Lower leg skin (tissue), 4 donors: ENCODE measurements at places on chromosomes 7 and 10. TPM values are rescaled to one million over a fixed set of nuclear protein-coding genes. Genes with fewer than 3 reads are reported as not detected.

Gene GARIN1A
- total RNA-seq, result 0.71 TPM

Gene TMEM26
- not detected for total RNA-seq

Gene LIPA
- 22.8 TPM for total RNA-seq

GRCh38 chr7:11171569-11172192, 198.0 kb downstream of the PHF14 start:
- no peak for DNase-seq

DNA sequence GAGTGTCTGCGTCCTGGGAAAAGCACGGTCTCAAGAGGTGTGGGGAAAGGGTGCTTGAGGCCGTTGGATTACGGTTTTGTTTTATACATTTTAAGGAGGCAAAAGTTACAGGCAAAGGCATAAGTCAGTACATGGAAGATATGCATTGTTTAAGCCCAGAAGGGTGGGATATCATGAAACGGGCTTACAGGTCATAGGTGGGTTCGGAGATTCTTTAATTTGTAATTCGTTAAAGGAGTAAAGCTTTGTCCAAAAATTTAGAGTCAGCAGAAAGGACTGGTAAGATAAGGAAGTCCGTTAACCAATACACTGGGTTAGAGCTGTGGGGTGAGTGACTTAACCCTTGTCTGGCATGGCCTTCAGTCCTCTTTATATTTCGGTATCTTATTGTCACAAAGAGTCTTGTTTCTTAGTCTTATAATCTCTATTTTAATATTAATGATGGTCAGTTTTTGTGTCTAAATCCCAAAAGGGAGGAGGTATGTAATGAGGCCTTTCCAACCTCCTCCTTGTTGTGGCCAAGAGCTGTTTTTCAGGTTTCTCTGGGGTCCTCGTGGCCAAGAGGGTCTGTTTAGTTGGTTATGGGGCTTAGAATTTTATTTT, 12.7 kb downstream of the TSPAN14 start:
- no peak for DNase-seq

DNA sequence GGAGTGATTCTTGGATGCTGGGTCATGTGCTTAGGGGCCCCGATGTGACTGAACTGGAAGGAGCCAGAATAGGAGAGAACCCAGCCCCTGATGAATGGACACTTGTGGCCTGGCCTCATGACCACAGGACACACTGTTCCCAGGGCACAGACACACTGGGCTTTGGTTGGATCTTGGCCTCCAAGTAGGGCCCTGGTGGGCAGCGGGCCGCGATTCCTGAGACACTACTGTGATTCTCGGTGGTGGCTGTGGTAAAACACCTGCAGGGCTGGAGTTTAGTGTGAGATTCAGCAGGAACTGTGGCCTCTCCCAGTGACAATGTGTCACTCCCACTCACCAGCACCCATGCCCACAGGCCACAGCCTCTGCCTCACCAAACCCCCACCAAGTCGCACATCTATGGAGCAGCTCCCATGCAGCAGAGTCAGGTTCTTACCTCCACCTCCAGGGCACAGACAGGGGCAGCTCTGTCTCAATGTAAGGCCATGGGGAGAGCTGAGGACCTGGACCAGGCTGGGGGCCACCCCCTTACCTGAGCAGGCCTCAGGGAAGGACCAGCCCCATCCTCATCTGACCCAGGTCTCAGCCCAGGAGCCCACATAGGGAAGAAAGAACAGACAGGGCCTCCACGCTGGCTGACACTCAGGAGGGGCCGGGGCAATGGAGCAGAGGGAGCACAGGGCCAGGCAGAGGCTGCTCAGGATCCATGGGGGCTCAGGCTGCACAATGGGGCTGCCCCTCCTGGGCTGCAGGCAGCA, 33.2 kb upstream of the ZNF716 start:
- DNase-seq, result no peak

DNA sequence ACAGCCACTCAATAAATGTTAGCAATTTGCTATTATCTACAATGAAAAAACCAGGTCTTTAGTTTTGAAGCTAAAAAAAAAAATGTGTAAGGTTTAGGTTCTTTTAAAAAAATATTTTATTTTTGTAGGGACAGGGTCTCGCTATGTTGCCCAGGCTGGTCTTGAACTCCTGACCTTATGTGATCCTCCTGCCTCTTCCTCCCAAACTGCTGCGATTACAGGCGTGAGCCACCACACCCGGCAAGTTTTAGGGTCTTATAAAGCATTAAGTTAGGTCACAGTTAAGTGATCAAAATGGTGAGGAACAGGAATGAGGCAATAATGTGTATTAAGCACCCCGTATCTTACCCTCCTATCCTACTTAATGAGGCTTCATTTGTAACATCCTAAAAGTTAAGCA, 774 bp downstream of the SEM1 start:
- DNase-seq, result no peak

DNA sequence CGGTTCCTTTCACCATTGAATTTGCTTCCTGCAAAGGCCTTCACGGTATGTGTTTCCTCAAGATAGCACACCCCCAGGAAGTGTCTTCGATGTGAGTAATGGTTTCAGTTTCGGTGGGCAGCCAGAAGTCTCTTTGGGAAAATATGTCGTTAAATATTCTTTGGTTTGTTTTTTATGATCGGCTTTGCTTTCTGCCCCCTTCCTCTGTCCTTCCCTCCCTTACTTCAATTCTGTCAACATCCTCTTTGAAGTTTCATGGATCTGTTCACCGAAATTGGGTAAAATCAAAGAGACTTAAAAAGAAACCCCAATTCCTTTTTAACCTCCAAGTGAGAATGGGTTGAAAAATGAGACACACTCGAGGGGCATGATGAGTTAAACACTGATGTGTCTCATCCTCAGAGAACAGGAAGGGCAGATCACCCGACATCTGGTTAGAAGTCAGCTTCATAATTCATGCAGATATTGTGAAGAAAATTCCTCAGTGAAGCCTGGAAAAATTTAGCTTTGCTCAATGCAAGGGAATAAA, 170.8 kb upstream of the HABP2 start:
- no peak for DNase-seq

- DNase-seq, result peak; percentile 33
These were observed at the start of gene SCIN for GRCh38 chr7:12570534-12571461. TSS of gene SCIN (plus strand) at chr7:12570720. CDS start at chr7:12570787, 67 bp downstream.

DNA sequence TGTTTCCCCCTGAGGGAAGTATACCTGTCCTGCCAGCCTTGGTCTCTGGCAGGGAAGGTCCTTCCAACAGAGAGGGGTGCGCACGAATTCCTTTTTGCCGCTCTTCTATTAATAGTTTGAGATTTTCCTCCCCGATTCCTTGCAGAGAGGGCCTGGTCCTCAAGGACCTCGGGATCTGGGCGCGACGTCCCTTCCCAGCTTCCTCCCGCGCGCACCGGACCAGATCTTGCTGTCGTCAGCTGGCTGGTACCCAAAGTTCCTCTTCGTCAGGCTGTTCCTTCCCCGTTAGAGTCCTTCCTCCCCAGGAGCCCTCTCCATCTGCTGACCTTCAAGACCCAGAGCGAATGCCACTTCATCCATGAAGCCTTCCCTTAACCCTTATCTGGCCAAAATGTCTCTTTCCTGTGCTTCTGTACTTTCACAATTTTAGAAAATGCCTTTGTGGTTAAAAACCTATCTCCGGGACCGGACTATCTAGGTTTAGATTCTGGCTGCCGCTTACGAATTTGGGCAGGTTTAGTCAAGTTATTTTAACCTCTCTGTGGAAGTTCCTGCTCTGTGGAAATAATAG, 851 bp upstream of the GOT1 start:
- DNase-seq, result peak; percentile 77

DNA sequence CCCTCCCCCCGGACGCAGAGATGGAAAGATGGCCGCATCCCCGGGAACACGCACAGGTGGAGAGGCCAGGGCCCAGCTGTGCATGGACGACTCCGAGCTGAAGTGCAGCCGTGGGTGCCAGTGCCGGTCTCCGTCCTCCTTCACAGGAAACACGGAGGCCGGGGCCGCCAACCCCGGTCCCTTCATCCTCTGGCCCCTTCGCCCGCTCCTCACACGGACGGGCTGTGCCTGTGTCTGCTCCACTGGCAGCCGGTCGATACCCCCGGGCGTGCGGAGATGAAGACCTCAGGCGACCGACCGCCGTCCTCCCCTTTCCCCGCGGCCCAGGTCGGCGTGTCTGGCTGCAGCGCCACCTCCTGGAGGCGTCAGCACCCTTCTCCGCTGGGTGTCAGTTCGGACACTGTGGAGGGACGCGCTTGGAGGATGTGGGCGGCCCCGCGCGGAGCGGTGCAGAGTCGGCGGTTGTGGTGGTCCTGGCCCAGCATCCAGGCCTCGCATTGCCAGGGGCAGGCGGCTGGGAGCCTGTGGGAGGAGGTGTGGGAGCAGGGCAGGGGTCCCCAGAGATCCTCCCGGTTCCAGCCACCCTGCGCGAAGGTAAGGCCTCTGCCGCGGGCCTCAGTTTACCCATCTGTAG, 9.9 kb downstream of the ZNF511 start:
- DNase-seq, result no peak

DNA sequence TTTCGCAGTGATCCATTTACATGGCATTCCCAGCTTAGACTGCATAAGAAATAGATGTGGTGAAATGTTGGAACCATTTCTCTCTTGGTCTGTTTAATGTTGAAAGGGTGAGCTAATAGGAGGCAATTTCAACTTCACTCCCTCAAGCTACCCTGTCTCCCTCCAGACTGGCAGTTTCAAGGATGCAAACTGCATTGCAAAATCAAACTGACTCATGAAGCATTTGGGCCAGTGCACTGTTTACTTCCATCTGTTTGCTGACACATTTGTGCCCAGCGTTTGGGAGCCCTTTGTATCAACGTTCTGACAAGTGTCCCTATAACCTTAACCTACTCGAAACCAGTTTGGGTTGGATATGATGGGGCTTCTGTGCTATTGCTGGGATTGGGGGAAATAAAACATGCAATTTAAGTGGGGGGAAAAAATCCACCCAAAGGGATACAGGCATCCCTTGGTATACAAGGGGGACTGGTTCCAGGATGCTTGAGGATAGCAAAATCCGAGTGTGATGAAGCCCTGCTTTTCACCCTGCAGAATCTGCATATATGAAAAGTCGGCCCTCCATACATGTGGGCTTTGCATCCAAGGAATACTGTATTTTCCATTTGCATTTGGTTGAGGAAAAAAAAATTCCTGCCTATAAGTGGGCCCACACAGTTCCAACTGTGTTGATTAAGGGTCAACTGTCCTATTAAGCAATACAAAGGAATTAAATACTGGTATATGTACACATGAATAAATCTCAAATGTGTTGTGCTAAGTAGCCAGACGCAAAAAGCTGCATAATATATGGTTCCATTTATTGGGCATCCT, 15.6 kb downstream of the RHEB start:
- DNase-seq, result peak; percentile 63
